Regular cardiac myocyte (primary cell): ENCODE measurements at places on chromosomes 13 and 19. TPM values are rescaled to one million over a fixed set of nuclear protein-coding genes. Genes with fewer than 3 reads are reported as not detected.

Gene CCNE1
- total RNA-seq: 7.6 and 14.4 TPM in 2 replicates

Gene SEMA6B
- total RNA-seq: 0.56 and 0.58 TPM in 2 replicates

Gene NLRP5
- under 0.01 TPM in 1 of 2 replicates, not detected in the other for total RNA-seq

Gene MYADM
- 8.5 and 15.3 TPM in 2 replicates for total RNA-seq

Gene ZNF69
- total RNA-seq: 10.0 and 12.1 TPM in 2 replicates
